Trophoblast cell (in vitro differentiated cells and primary cell): ENCODE measurements at places on chromosomes 6 and 20.

DNA sequence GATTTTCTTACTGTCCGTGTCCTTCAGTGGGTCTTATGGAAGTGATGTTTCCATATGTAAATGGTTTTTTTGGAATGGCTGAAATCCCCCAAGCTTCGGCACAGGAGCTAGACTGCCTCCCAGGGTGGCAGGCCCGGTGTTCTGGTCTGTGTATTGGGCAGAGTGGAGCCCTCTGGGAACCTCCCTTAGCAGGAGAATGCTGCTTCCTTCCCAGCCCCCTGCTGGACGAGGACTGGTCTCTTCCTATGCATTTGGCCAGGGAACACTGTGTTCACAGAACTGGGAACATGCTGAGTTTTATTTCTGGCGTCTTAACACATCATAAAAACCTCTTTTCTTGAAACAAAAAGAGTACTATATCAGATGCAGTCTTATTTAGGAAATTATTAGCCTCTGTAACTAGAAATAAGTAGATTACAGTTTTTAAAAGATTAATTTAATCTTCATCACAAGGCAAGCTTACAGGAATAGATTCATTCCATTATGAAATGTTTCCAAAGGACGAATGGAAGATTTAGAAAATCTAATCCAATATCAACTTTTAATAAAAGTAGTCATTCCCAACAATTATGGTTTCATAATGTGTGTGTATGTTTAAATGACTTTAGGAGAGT, 56.6 kb downstream of the SYTL3 start:
- no peaks in the 10 kb centered on the region for H3K36me3 ChIP-seq
- peaks cover 26% of the 10 kb centered on the region for H3K4me1 ChIP-seq
- no peak overlapping the region for H3K4me3 ChIP-seq
- peak; percentile 49 for DNase-seq

DNA sequence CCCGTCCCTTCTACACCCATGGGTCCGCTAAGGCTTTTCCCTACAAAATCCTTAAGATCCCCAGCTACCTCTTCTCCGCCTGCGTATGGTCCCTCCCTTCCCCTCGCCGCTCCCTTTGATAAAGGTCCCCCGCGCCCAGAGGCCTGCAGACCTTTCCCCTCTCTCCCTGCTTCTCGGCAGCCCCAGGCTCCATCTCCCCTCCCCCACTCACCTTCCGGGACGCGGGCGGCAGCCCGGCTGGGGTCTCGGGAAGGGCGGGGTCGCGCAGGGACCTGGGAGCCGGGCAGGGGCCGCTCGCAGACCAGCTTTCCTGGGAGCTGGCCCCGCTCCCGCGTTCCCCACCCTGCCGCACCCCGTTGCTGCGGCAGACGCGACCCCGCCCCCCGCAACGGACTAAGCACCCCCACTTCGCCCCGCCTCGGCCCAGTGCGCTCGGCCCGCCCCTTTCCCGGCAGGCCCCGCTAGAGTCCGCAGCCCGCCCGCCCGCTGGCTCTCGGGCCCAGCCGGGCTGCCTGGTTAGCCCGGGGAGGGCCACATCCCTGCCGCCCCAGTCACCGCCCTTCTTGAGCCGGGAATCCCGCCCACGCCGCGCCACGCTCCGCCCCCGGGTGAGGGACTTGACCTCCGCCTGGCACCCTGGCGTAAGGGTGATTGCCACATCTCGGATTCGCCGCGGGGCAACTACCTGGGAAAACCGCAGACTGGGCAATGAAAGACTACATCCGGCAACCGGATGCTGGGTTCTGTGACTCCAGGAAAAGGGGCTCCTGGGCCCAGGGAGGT, at the start of gene FLOT1:
Gene FLOT1 (minus strand): TSS at position 372 of the 783 bp plus-strand sequence. CDS start 498 bp downstream, outside the sequence.
- no peaks in the 10 kb centered on the region for H3K27me3 ChIP-seq
- peak within 1 kb of the TSS; percentile 92 for H3K27ac ChIP-seq
- peaks cover 24% of the 10 kb centered on the region for H3K36me3 ChIP-seq
- H3K4me1 ChIP-seq = peaks cover 11% of the 10 kb centered on the region
- peak within 1 kb of the TSS; percentile 83 for H3K4me3 ChIP-seq

DNA sequence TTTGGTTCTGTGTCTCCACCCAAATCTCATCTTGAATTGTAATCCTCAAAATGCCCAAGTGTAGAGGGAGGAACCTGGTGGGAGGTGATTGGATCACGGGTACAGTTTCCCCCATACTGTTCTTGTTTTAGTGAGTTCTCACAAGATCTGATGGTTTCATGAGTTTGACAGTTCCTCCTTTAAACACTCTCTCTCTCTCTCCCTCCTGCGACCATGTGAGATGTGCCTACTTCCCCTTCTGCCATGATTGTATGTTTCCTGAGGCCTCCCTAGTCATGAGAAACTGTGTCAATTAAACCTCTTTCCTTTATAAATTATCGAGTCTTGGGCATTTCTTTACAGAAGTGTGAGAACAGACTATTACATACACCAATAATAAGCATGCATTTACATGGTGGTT, 12.1 kb upstream of the EYS start:
- no peaks in the 10 kb centered on the region for H3K36me3 ChIP-seq
- H3K4me3 ChIP-seq = no peak overlapping the region
- H3K4me1 ChIP-seq = no peaks in the 10 kb centered on the region
- DNase-seq = no peak
- H3K27ac ChIP-seq = no peak overlapping the region
- H3K27me3 ChIP-seq = no peaks in the 10 kb centered on the region

DNA sequence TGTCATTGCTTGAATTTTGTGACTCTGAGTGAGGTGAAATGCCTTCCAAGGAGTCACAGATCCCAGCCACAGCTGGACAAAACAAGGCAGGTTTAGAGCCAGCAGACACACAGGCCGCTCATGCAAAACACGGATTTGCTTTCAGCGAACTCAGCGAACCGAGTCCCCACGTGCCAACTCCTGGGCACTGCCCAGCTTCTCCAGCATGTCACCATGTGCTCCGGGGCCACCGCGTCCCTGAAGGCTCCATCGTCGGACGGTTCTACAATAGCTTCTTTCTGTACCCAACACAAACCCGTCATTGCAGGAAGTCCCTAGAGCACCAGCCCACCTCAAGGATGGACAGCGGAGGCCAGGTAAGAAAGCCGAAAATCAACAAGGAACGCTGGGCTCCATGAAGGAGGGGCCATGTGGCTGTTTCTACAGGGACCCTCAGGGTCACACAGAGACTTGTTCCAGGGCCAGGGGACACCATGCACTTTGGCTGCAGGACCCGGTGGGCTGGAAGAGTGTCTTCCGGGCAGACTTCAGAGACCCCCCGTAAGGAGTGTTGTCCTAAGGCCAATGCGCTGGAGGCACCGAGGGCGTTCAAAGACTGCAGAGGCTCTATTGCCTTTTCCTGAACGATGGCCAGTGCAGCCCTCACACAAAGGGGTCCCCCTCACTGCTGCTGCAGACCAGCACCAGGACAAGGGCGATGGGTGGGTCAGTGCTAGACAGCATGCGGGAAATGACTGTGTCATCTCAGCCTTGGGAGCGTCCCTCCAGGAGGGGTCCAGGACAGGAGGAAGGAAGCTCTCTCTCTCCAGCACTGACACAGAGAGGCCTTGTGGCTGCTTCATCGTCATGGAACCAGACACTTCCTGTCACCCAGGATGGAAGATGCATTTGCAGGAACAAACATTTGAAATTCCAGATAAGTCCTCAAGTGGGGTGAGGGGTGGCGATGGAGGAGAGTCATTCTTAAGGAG, 19.8 kb downstream of the DACT2 start:
- peaks cover 6% of the 10 kb centered on the region for H3K4me1 ChIP-seq
- H3K27me3 ChIP-seq = no peaks in the 10 kb centered on the region

DNA sequence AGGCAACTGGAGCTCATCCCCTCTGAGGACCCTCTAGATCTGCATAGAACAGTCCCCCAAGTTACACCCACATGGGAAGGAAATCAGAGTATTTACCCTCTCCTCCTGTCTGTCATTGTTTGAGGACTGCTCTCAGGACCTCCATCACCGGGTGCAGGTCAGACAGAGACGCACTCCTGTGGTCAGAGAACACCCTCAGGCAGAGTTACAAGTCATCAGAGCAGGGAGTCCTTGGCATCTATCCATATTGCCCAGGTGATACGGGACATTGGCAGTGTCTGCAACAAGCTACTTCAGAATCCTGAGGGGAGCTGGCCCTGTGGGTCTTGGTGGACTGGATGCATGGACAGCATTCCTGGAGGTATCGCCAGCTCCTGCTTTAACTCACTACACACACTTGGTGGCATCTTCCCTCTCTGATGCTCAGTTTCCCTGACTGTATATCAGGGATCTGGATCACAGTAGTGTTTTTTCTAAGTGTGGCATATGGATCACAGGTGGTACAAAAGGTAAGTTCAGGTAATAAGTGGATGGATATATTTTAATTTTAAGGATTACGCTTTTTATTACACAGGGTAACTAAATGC, 15.1 kb upstream of the ISM1 start:
- no peaks in the 10 kb centered on the region for H3K27me3 ChIP-seq
- H3K36me3 ChIP-seq = no peaks in the 10 kb centered on the region
- DNase-seq = no peak
- no peaks in the 10 kb centered on the region for H3K4me1 ChIP-seq

GRCh38 chr6:40164345-40164755, 230.1 kb upstream of the MOCS1 start:
- no peak for DNase-seq
- H3K4me1 ChIP-seq = no peaks in the 10 kb centered on the region
- no peaks in the 10 kb centered on the region for H3K27me3 ChIP-seq

DNA sequence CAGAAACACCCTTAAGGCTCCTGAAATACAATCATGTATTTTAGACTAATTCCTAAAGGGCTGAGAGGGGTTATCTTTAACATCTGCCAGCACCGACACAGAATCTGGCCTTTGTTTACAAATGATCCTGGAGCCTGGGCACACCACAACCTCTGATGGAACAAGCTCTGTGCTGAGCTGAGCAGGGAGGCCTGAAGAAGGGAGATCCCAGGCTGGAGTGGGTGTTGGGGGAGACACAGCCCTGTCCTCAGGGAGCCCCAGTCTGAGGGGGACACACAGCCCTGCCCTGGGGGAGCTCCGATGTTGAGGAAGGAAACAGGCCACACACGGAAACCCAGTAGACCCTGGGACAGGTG, 130.5 kb downstream of the VEGFA start:
- no peaks in the 10 kb centered on the region for H3K36me3 ChIP-seq
- H3K27ac ChIP-seq = no peak overlapping the region
- H3K27me3 ChIP-seq = no peaks in the 10 kb centered on the region
- DNase-seq = no peak
- no peak overlapping the region for H3K4me3 ChIP-seq
- no peaks in the 10 kb centered on the region for H3K4me1 ChIP-seq

DNA sequence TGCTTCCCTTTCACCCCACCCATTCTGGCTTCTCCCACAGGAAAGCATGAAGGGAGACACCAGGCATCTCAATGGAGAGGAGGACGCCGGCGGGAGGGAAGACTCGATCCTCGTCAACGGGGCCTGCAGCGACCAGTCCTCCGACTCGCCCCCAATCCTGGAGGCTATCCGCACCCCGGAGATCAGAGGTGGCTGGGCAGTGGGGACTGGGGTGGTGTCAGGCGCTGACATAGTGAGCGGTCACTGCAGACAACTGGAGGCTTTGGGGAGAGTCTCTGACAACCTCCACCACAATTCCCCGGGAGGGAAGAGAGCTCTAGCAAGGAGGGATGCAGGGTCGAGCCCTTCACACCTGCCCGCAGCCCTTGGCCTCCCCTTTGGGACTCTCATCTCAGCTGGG, 18.1 kb downstream of the DNMT3B start:
- H3K4me1 ChIP-seq = peaks cover 14% of the 10 kb centered on the region
- H3K27me3 ChIP-seq = no peaks in the 10 kb centered on the region
- H3K27ac ChIP-seq = no peak overlapping the region
- no peak for DNase-seq

GRCh38 chr20:41344477-41344876, 3.9 kb downstream of the LPIN3 start:
- no peak for DNase-seq
- peaks cover 20% of the 10 kb centered on the region for H3K4me1 ChIP-seq
- H3K27me3 ChIP-seq = no peaks in the 10 kb centered on the region
- H3K36me3 ChIP-seq = no peaks in the 10 kb centered on the region
- H3K27ac ChIP-seq = peak overlapping the region; percentile 35
